ENCODE measurements at places on chromosomes 6 and 20.

DNA sequence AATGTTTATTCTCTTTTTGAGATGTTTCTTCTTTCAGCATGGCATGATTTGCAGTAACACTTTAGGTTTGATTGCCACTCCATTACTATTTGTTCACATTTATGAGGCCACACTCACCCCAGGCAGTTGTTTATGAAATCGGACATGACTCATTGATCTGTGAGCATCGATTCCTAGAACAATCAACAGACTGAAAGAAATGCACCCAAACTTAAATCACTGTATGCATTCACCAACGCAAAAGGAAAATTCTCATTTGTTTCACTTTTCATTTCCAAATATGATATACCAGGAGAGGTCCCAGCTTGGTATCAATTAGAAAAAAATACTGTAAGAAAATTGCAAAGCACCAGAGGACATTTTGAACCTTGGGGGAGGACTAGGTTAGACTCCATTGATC lies 5.4 kb upstream of the GJA10 start:
- no peak for DNase-seq

DNA sequence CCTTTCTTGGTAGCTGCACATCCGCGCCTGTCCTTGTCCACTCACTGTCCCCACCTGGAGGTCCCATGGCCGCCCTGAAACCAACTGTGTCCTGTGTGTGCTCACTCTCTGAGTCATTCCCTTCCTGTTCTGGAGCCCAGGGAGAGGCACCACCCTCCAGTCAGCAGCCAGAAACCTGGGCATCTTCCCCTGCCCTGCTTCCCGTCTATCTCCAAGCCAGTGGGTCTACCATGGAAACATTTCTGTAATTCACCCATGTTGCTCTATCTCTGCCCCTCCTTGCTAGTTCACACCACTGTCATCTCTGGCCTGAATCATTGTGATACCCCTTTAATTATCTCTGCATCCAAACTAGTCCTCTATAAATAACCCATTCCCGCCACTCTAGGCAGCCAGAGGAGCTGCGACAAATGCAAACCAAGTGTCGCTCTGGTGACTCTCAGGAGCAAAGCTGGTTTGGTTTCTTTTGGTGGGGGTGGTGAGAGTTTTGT lies 28.8 kb upstream of the SYNJ2 start:
- no peak for DNase-seq

DNA sequence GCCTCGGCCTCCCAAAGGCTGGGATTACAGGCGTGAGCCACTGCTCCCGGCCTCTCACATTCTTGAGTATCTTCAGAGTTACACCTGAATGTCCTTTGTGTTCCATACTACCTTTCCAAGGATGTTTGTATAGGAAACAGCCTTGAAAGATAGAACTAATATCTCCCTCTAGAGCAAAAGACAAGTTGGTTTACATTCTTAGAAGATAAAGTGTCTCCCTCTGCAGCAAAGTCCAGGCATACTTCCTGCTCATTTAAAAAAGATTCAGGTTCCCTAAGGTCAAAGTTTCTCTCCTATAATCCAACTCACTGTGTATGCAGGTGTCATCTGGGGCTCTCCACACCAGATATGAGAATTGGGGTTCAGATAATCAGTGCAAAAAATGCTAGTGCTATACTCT lies 224.4 kb downstream of the TPBG start:
- no peak for DNase-seq

GRCh38 chr20:49845060-49845459 lies 32.4 kb downstream of the SLC9A8 start:
- DNase-seq = no peak

DNA sequence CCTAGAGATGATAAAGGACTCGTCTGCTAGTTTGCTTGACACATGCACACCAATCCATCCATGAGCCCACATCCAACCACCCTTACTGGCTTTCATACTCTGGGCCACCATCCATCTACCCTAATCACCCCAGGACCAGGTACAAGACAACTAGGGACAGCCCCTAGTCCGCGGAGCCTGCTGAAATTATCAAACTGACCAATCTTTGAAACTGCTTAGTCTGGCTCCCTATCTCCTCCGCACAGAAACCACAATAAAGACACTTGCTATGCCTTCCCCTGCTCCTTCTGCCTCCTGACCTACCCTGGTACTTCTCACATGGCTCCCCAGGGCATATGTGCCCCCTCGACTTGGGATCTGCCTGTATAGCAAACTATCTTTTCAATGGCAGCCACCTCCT lies 33.1 kb downstream of the PXDC1 start:
- no peak for DNase-seq

- DNase-seq = no peak
Measured at GRCh38 chr6:38584731-38585130, 55.0 kb downstream of the BTBD9 start.

DNA sequence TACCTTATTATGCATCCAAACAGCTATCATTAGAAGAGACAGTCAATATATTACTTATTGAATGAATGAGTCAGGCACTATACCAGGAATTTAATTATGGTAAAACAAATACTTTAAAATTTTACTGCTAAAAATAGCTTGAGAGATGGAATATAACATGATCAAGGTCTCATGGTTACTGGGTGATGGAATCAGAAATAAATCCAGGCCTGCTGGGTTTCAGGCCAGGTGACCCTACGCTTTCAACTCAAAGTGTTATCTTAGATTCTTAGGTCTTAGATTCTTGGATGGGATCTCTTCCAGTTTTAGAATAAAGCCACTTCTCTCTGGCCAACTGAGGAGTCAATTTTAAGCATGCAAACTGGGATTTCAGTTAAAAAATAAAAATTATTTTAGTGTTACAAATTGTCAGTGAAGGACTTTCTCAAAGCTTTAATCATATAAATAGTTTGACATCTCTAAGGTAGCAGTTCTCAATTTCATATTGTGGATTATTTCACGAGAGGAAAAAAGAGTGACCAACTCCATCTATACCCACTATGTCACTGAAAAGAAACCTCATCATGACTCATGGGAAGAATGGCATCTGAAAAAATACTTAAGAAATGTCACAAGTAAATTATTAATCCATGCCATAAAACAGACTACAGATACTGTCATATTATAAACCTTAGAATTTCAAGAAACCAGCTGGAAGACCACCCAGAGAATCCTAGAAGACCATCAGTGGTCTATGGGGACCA lies 283.4 kb upstream of the RUNX2 start:
- DNase-seq = no peak

DNA sequence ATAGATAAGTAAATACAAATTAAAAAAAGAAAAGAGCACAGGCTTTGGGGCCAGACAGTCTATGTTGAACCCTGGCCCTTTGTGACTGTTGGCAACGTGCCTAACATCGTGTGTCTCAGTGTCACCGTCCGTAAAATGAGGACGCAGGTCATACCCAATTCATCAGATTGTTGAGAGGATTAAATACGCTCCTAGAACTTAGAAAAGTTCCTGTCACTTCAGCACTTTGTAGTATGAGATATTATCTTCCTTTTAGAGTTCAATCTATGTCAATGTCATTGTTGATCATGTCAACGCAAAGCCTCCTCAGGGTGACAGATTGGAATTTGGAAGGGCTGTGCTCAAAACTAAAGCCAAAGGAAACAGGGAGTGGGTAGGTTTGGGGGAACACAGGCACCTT lies 21.7 kb downstream of the SERPINB1 start:
- DNase-seq = no peak

DNA sequence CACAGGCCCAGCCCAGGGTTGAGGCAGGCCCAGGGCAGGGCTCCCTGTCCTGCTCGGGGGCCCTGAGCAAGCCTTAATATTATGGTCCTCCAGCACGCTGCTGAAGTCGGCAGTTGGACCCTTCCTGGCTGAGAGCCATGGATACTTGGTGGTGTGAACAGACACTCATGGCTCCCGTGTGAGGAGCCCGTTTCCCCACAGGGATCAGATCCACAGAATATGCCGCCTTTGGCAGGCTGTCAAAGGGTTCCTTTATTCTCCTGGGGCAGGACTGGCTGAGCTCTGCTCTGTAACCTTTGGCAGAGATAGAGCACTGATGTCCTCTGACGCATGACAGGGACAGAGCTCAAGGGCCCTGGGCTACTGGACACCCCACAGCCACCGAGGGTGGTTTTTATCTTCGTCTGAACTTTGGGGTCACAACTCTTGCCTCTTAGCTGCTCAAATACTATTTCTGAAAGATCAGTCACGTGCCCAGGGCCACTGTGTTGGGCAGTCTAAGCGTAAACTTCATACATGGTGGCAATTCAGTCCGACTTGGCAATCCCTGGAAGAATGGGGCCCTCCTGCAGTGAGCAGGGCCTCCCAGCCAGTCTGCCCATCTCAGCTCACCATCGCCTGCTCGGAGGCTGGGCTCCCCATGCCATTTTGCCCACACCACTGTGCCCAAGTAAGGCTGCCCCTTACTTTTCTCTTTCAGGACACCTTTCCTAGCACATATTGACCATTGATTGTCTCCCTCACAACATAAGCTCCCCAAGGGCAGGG lies 49.1 kb downstream of the TTI1 start:
- no peak for DNase-seq

DNA sequence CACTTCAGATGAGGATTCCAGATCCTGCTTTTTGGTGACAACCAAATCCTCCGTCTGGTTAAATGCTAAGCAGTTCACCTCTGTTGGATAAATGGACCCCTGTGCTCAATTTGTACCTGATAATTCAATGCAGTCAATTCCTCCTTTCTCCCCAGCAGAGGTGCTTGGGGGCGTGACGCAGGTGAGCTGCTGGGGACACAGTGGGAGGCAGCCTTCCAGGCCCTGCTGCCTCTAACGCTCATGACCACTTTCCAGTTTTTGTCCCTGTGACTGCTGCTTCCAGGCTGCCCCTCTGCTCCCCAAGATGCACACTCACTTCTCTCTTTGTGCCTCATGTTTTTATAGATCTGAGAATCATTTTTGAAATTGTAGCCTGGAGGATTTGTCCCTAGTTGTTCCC lies 78.5 kb downstream of the TTLL2 start:
- DNase-seq = no peak

GRCh38 chr6:119172824-119173223 lies 94.4 kb upstream of the FAM184A start:
- no peak for DNase-seq

DNA sequence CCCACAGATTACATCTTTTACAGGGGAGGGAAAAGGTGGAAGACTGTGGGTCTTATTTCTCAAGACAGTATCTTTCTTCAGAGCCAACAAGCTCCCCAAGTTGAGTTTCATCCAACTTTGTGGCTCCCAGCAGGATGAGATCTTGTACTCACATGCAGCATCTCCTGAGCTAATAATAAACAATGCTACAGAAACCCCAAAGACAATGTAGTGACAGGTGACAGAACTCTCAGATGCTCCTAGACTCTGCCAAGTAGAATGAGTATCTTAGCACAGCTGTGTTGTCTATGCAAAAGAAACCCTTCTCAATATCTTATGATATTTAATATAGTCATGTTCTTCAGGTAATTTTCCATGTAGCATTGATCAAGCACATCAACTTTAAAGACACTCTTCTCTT lies 90.0 kb downstream of the TBX18 start:
- no peak for DNase-seq

All from stimulated activated effector memory CD8-positive, alpha-beta T cell treated with anti-CD3 and anti-CD28 coated beads, Interleukin-12 subunit alpha, Interleukin-12 subunit beta, amount 100 ng/mL, for 72 hours (primary cell).